D721Med (cell line): ENCODE measurements at places on chromosomes 13 and 19.

DNA sequence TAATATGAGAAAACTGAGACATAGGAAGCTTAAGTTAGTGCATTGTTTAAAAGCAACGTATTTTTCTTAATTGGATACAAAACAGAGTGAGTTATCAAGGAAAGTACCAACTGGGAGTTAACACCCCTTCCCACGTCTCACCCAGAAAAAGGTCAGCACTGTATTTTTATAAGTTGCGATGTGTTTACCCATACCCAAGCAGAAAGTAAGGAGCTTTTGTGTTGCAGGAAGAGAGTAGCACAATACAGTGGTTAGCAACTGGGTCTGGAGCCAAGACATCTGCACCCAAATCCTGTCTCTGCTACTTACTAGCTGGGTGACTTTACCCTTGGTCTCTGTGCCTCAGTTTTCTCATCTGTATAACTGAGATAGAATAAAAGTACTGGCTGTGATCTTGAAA is 34.3 kb downstream of the FAM216B start:
- DNase-seq: no peak

GRCh38 chr19:28840891-28841290 is 372.1 kb downstream of the UQCRFS1 start:
- DNase-seq: no peak

DNA sequence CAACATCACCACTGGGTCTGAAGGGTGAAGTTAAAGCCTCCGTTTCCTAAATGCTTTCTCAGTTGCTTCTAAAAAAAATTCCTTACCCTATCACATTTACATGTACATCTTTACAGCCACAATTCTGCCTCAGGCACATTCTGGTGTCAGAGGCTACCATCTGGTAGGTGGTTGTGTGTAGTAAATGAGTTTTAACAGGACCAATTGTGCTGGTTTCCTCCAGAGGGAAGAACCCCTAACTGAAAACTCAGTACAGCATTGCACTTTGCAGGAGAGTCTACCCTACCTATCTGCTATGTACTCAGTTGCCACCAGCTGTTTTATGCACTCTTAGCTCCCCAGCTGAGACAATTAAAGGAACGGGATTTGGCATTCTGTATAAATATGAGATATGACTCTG is 1576.5 kb downstream of the PCDH9 start:
- DNase-seq: no peak

DNA sequence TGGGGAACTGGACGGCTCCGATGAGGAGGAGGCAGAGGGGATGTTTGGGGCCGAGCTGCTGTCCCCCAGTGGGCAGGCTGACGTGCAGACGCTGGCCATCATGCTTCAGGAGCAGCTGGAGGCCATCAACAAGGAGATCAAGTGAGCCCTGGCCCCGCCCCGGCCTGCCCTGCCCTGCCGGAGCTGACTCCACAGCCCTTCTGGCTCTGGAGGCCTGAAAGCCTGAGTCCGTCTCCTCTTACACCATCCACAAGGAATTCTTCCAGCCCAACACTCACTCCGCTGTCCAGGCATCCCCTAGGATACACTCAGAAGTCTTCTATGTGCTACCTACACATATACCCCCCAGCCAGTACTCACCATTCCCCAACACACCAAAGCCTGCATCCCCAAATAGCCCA is 17.4 kb downstream of the PPFIA3 start:
- DNase-seq: no peak

DNA sequence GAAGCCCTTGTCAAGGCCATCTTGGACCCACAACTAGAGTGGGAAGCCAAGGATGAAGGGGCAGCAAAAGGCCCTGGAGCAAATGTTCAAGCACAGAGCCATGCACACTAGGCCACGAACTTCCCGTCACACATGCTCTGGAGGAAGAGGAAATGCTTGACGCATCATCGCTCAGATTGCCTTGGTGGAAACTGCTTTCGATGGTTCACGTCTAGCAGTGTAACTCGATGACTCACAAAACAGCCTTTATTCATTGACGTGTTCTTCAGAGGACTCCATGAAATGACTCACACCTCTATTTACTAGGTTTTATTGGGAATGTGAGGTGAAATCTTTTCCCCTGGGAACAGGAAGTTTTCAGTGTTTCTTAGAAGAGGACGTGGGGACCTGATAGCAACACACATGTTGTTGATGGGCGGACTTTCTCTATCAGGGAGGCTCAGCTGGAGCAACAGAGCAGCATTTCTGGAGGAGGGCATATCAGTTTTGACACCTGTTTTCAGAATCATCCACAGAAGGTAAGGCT is 79.8 kb upstream of the FLT1 start:
- DNase-seq: no peak

- DNase-seq: no peak
Measured at GRCh38 chr19:13505761-13506470, 363 bp downstream of the CACNA1A start.

DNA sequence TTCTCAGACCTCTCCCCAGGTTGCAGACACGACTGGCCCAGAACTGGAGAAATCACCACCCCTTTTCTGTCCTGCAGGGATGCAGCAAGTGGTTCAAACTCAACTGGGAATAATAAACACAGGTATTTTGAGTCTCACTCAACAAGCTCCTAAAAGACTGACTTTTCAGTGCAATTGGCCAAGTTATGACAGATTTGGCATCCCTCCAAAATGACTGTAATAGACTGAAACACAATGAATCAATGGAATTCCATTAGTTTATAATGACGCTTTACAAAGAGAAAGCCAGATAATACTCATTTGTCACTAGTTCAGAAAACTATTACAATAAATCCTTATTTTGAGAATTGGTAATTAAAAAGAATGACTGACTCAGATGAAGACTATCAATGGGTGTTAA is 38.1 kb downstream of the MIPEP start:
- no peak for DNase-seq
